EH (cell line): ENCODE measurements at places on chromosomes 7 and 10.

GRCh38 chr10:13862546-13863233, 275.9 kb downstream of the PRPF18 start:
- no peak for DNase-seq

DNA sequence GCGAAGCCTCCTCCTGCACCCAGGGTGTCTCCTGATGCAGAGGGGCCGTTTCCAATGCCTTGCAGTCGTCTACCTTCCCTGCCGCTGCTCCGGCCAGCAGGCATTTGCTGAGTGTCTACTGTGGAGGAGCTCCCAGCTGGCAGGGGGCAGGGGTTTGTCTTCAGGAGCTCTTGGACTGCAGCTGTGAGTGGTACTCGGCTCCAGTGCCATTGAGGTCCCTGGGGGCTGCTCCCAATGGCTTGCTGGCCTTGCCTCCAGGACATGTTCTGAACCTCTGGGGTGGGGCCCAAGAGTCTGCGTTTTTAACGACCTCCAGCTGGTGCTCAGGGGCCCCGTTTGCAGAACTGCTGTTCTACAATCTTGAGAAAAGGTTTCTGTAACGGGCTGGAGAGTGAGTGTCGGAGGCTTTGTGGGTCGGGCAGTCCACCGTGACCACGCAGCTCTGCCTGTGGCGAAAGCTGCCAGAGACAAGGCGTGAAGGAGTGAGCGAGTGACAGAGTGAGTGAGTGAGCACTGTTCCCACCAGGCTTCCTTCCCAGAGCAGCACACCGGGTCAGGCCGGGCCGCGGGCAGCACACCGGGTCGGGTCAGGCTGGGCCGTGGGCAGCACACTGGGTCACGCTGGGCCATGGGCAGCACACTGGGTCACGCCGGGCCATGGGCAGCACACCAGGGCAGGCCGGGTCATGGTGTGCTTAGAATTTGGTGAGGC, 520.2 kb downstream of the PTPRN2 start:
- no peak for DNase-seq

- DNase-seq = peak; percentile 63
Measured at GRCh38 chr7:133709036-133709880, 417.9 kb upstream of the LRGUK start.

DNA sequence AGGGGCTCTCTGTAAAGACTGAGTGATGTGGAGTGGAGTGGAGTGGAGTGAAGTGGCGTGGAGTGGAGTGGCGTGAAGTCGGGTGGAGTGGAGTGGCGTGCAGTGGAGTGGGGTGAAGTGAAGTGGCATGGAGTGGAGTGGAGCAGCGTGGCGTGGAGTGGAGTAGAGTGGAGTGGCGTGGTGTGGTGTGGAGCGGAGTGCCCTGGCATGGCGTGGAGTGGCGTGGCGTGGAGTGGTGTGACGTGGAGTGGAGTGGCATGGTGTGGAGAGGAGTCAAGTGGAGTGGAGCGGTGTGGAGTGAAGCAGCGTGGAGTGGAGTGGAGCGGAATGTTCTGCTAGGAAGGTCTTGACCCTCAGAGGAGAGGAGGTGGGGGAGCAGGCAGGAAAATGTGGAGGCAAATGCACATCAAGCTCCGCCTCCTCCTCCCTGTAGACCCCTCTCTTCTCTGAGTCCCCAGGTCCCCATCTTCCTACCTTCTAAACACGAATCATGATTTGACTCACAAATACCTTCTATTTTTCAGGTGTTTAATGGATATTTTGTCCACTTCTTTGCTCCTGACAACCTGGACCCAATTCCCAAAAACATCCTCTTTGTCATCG, 19.9 kb downstream of the ITIH2 start:
- DNase-seq = no peak

- no peak for DNase-seq
Measured at GRCh38 chr10:21069929-21070700, 173.0 kb upstream of the NEBL start.

DNA sequence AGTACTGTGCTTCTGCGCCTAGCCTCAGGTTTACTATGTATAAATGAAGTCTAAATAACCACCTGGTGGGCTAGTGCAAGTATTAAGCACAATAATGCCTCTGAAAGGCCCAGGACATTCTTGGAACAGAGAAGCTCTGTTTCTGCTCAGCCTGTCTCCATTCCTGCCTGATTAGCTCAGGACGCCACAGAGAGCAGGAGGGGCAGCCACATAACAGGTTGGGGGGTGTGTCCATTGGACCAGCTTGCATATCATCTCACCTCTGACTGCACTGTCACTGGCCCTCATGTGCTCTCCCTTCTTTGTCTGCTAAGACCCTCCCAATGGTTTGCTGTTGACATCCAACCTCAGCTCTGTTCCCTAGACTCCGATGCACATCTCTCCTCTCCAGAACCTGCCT, 52.8 kb upstream of the IKZF1 start:
- no peak for DNase-seq
